ENCODE measurements at places on chromosomes 16 and 17.

DNA sequence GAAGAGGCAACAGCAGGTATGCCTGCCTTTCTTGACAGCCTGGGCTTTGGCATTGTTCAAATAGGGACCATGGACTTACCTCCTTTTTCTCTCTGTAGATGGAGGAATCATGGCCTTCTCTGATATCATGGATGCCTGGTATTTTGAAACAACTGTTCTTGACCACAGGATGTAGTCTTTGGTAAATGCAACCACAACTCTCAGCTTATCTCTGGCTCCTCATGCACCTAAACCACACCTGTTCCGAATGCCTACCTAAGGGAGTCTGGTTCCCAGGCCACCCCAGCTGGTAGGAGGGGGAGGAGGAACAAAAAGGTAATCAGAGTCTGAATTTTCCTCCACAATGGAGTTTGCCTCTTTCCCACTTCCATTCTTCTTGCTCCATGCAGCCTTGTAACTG lies 18.8 kb downstream of the CDK5RAP3 start:
- no peak for DNase-seq

GRCh38 chr17:55090079-55090492 lies 121.5 kb downstream of the STXBP4 start:
- DNase-seq: peak; percentile 9

DNA sequence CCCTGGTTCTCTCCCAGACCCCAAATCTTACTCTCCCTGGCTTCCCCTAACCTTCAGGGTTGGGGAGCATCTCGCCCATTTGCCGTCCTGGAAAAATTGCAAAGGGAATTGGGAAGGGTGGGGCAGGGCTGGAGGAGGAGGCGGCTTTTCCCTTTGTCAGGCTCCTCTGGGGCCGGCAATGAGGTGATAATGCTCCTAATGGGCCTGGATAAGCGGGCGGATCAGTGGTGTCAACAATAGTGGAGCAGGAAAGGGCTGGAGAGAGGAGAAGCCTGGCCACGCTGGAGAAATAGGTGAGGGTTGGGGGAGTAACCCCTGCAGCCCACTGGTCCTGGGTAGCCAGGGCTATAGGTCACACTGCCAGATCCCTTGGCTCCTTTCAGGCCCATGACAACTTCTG lies 12.3 kb downstream of the SCN4A start:
- DNase-seq: no peak

DNA sequence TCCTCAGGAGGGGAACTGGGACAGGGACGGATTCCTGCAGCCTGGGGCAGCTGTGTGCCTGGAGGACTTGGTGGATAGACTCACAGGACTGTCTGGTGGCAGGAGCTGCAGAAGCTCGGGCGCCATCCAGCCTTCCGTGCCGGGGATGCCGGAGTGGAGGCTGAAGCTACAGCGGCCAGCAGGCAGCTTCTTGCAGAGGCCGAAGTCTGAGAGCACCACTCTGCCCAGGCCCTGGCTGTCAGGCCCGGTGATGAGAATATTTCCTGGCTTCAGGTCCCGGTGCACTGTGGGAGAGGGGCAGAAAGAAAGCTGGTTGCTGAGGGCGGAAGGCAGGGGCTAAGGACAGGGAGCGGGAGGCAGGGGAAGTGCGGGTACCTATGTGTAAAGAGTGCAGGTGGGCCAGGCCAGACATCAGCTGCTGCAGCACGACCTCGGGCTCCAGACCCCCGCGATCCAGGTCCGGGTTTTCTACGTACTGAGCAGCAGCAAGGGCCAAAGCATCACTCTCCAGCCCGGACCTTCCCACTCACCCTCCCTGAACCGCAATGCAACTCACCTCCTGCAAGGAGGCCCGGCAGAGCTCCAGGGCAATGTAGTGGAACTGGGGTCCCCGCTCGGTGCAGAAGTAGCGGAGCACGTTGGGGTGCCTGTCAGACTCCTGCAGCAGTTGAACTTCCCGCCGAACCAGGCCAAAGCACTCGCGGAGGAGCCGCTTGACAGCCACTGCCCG lies 16.1 kb downstream of the PLK1 start:
- DNase-seq: no peak

DNA sequence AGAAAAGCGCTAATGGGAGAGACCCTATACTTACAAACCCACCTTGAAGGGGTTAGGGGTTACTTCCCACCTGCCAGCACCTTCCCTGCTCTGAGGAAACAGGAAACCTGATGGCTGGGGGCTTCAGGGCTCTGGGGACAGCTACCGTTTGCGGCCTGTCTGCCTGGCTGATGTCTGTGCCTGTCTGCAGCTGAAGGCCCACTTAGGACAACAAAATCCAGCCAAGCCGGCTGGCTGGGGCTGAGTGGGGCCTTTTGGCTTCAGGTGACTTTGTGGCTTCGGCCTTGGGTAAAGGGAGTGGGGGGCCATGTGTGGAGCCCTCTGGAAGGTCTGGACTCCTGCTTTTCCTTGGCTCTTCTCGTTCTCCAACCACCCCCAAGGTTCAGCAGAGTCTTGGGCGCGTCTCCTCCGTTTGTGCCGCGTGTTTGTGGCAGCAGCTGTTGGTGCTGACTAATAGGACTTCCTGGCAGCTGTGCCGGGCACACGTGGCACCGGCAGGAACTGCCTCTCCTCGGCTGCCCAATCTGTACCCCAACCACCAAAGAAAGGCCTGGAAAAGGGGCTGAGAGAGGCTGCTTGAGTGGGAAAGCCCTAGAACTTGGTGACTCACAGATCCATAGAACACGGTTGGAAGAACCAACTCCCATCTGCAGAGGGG lies 186.7 kb downstream of the MSI2 start:
- peak; percentile 42 for DNase-seq

DNA sequence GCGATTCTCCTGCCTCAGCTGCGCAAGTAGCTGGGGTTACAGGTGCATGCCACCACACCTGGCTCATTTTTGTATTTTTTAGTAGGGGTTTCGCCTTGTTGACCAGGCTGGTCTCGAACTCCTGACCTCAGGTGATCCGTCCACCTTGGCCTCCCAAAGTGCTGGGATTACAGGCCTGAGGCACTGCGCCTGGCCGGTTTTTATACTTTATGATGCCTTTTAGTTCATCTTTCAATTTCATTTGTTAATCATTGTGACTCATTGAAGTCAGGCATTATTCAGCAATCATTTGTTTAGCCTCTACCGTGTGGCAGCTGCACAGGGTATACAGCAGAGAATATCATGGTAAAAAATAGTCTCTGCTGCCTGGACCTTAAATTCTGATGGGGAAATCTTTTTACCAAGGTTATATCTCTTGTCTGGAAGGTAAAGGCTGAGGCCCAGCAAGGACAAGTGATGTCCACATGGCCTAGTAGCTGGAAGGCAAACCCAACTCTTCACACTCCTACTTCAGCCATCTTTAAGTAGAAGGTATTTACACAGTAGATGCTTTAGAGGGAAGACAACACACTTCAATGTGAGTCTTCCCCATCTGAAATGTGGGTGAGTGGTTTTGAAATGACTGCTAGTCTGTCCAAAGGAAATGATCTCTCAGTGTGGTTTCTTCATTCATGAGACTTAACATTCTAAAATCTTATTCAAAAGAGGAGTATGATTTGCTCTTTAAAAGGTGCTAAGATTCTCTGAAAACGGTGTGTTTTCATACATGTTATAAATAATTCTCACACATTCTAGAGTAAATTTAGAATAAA lies 2.4 kb downstream of the PRPSAP2 start:
- DNase-seq: no peak

DNA sequence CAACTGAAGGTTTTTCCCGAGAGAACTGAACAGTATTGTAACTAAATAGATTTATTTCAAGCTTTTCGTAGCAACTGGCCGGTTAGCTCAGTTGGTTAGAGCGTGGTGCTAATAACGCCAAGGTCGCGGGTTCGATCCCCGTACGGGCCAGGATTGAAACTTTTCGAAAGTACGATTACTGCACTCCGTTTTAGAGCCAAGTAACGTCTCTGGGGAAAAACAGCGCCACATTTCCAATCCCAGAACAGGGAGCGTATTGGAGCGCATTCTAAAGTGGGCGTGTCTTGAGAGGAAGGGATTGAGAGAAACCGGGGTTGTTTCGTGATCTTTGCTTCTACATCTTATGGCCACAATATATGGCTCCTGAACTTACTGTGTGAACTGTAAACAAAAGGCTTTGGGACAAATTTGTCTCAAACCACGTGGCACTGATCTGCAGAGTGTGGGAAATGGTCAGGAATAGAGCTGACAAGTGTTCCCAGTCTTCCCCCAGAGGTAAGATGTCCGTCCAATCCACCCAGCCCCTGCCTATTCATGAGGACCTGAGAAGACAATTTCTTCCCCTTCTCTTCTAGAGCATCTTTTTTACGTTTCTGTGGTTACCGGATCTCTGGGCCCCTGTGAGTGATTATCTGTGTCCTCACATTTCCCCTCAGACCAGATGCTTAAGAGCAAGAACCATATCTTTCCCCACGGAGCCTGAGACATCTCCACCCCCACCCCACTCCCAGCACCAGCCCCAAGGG lies 2.3 kb downstream of the BORCS6 start:
- DNase-seq: peak; percentile 85

DNA sequence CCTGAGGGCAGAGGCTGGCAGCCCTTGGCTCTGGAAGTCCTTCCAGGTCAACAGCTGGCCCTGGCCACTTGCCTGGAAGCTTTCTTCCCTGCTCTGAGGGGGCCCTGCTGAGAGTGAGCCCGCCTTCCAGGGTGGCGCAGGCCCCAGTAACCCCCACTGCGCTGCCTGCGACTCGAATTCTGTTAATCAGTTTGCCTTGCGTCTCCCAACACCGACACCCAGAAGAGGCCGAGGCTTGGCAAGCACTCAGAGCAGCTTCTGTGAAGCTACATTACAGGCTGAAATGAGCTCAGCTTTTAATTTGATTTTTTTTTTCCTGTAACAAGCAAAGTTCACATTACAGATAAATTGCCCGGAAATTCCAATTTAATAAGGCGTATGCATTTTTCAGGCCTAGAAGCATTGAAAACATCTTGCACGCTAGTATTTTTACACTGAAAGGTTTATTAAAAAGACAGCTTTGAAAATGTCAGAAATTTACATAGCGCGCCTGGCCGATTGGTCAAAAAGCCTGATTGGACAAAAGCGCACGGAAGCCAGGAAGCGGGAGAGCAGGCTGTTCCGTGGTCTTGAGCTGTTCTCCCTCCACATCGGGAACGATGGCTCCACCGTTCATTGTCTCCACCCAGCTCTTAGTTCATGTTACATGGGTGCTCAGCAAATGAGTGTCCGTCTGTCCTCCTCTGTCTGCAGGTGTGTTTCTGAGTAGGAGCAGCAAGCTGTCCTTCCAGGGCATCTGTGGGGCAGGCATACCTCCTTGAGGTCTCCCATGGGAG lies 65.5 kb upstream of the HSBP1 start:
- DNase-seq: no peak

DNA sequence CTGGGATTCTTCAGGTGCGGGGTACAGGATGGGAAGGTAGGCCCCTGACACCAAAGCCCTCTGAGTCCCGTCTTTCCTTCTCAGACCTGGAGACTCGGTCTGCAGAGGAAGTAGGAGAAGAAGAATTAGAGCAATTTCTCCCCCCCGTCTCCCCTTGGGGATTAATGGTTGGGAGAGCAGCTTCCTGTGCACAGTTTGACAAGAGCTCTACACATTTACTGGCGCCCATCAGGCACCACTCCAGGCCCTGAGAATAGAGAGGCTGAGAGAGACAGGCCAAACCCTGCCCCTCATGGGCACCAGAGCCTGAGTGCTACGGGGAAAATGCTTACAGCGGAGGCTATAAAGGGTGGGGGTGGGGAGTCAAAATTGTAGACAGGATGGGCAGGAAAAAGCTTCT lies 3.5 kb upstream of the C16orf74 start:
- no peak for DNase-seq

DNA sequence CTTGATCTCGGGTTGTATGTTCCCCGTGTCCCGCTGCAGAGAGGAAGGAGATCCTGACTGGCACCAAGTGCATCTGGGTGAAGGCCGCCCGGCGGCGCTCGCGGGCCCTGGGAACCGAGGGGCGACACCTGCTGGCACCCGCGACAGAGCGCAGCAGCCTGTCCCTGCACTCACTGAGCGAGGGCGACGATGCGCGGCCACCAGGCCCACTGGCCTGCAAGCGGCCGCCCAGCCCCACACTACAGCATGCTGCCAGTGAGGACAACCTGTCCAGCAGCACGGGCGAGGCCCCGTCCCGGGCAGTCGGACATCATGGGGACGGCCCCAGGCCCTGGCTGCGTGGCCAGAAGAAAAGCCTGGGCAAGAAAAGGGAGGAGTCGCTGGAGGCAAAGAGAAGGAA lies 7.5 kb downstream of the BTBD17 start:
- peak; percentile 60 for DNase-seq

GRCh38 chr17:46833840-46834208 lies 15.3 kb upstream of the WNT3 start:
- DNase-seq: no peak
